ENCODE measurements at places on chromosomes 2 and 18. TPM values are rescaled to one million over a fixed set of nuclear protein-coding genes. Genes with fewer than 3 reads are reported as not detected.

The VWC2L gene
- not detected for total RNA-seq

The LYG1 gene
- total RNA-seq: 0.58 TPM

The ALKAL2 gene
- total RNA-seq: 1.1 TPM

The ACMSD gene
- not detected for total RNA-seq

The ANKRD30BL gene
- total RNA-seq: not detected

The PLGLB2 gene
- 1.3 TPM for total RNA-seq

The IL1R2 gene
- total RNA-seq: 0.96 TPM

The DCTN1 gene
- total RNA-seq: 201 TPM

The MOGAT1 gene
- total RNA-seq: 0.44 TPM

The IL36G gene
- not detected for total RNA-seq

The SCG2 gene
- 0.19 TPM for total RNA-seq

The CDK15 gene
- total RNA-seq: 0.16 TPM

The C1QL2 gene
- not detected for total RNA-seq

The KCNG2 gene
- total RNA-seq: not detected

The FAM124B gene
- total RNA-seq: 1.1 TPM

The PLEK gene
- 4.8 TPM for total RNA-seq

The PROM2 gene
- 1.4 TPM for total RNA-seq

The ZNF519 gene
- total RNA-seq: 3.8 TPM

The PSMA8 gene
- total RNA-seq: not detected

The KYNU gene
- total RNA-seq: 1.0 TPM

The LHCGR gene
- total RNA-seq: 0.16 TPM

The RTN4 gene
- 105 TPM for total RNA-seq

The RAB6C gene
- 0.16 TPM for total RNA-seq

The COBLL1 gene
- 15.3 TPM for total RNA-seq

All from left ventricle myocardium inferior (tissue), 1 donor.